ENCODE measurements at places on chromosomes 5 and 9. TPM values are rescaled to one million over a fixed set of nuclear protein-coding genes. Genes with fewer than 3 reads are reported as not detected.

DNA sequence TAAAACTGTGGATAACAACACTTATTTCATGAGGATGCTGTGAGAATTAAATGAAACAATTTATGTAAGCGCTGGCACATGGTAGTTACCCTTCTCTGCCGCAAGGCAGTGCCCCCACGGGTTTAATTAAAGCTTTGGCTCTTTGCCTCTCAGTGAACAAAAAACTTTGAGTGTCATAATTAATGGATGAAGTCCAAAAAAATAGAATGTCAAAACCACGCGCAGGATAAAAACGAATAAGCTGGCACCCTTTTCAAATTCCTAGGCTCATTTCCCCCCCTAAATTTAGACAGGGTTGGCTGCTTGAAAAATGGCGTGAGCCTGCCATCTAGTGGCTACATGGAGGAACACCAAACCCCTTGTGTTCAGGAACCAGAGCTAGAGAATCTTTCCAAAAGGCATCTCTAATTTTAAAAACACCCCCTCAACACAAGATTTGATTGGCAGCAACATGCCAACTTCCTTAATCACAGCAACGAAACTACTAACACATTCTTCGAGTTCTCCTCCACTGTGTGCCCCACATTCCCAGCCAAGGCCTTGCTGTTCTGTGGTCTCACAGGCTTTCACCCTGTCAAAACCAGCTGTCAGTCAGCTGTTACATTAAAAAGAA is 29.0 kb upstream of the CCNG1 start:
- H3K4me1 ChIP-seq = peaks cover 6% of the 10 kb centered on the region
- H3K36me3 ChIP-seq = no peaks in the 10 kb centered on the region
- H3K27me3 ChIP-seq = peaks cover 12% of the 10 kb centered on the region
- no peak overlapping the region for H3K4me3 ChIP-seq
- peak; percentile 7 for DNase-seq
- H3K27ac ChIP-seq = no peak overlapping the region

DNA sequence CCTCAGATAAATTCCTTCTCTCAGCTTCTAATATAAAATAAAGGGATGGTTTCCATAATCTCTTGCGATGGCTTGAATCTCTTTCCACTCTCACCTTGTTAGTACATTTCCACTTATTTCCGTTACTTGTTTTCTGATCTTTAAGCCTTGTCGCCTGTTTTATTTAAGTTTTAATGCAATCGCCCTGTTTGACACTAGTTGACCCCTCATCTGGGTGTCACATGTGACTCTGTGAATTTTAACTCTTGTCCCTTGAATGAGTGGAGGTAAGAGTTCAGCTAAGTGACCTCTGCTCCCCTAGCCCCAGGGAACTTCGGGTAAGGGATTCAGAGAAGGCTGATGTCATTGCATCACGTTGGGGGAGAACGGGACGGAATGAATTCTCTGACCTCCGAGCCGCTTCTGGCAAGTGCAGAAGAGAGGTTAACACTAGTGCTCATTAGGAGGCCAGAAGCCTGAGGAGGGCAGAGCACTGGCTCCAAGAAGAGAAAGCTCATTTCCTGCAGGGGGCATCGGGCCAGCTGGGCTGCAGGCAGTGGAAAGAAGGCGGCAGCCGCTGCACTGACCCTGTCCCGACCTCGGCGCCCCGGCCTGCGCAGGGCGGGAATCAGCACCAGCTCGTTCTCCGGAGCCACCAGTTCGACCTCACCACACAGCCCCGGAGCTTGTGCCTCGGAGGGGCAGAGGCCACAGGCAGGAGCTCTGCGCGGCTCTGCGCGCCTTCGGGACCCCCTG is 569 bp downstream of the HINT2 start:
- peaks cover 31% of the 10 kb centered on the region for H3K4me1 ChIP-seq
- H3K4me3 ChIP-seq = peak overlapping the region; percentile 91
- DNase-seq = peak; percentile 25
- peaks cover 6% of the 10 kb centered on the region for H3K27me3 ChIP-seq
- peak overlapping the region; percentile 93 for H3K27ac ChIP-seq

- H3K4me1 ChIP-seq = peaks cover 5% of the 10 kb centered on the region
- peaks cover 11% of the 10 kb centered on the region for H3K27me3 ChIP-seq
- peaks cover 3% of the 10 kb centered on the region for H3K36me3 ChIP-seq
- no peak overlapping the region for H3K27ac ChIP-seq
These were observed 88.2 kb downstream of the PALM2AKAP2 start for GRCh38 chr9:109868207-109868606.

PALM2AKAP2 gene
- total RNA-seq = 2.2 TPM

NR6A1 gene
- total RNA-seq = 1.7 TPM

- H3K27me3 ChIP-seq = no peaks in the 10 kb centered on the region
- no peaks in the 10 kb centered on the region for H3K36me3 ChIP-seq
- H3K4me1 ChIP-seq = no peaks in the 10 kb centered on the region
- H3K4me3 ChIP-seq = no peak overlapping the region
- no peak for DNase-seq
These were observed 76.1 kb upstream of the CXCL14 start for GRCh38 chr5:135654761-135655467.

DNA sequence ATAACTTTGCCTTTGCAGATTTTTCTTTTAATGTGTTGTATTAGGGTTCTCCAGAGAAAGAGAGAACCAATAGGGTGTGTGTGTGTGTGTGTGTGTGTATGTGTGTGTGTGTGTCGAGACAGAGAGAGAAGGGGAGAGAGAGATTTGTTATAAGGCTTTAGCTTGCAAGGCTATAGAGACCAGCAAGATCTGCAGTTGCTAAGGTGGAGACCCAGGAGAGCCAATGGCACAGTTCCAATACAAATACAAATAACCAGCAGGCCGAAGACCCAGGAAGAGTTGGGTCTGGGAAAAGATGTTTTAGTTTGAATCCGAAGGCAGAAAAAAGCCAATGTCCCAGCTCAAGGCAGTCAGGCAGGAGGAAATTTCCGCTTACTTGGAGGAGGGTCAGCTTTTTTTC is 23.0 kb downstream of the TMOD1 start:
- DNase-seq = no peak
- peaks cover 14% of the 10 kb centered on the region for H3K27me3 ChIP-seq
- no peaks in the 10 kb centered on the region for H3K36me3 ChIP-seq
- H3K27ac ChIP-seq = no peak overlapping the region
- H3K4me3 ChIP-seq = no peak overlapping the region

- no peaks in the 10 kb centered on the region for H3K36me3 ChIP-seq
- no peak for DNase-seq
- H3K4me3 ChIP-seq = no peak overlapping the region
- no peaks in the 10 kb centered on the region for H3K27me3 ChIP-seq
These were observed 1428.9 kb upstream of the WWC1 start for GRCh38 chr5:166862581-166862980.

RFX3 gene
- 11.3 TPM for total RNA-seq

DNA sequence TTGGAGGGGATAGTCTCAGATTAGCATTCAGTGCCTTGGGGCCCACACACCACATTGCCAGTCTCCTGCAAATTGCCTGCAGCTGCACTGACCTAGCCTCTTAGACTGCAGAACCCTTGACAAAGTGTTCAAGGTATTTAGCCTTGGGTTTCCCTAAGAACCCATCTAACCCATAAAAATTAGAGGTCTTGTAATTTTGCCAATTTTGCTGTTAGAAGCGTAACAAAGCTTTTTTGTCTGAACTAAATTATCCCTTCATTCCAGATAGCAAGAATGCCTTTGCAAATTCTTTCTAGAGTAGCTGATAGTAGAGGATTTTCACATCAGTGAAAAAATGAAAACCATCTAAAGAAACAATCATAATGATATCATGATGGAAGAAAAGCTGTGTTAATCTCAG is 74.0 kb upstream of the CCNG1 start:
- H3K27me3 ChIP-seq = peaks cover 5% of the 10 kb centered on the region
- H3K4me3 ChIP-seq = no peak overlapping the region
- no peaks in the 10 kb centered on the region for H3K4me1 ChIP-seq

CD72 gene
- 8.3 TPM for total RNA-seq

DNA sequence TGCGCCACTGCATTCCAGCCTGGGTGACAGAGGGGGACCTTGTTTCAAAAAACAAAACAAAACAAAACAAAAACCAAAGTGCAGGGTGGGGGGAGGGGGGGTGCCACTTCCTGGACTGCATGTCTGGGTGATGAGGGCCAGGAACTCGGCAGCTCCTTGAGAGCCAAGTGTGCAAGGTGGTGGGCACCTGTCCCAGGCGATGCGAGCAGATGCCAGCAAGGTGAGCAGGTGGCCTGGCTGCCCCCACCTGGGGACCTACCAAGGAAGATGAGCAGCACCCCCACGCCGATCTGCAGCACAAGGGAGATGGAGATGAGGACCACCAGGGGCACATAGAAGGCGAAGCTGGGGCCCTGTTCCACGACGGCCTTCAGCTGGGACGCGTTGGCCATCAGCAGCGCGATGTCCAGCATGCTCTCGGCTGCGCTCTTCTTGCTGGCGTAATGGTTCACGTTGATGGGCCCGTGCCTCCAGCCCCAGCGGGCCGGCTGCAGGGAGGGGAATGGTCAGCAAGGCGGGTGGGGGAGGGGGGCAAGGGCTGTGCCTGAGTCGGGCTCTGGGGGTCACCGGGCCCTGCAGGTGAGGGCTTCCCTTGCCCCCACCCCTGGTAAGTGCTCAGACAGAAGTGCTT is 7.8 kb downstream of the NINJ1 start:
- peaks cover 41% of the 10 kb centered on the region for H3K4me1 ChIP-seq
- peak overlapping the region; percentile 30 for H3K4me3 ChIP-seq
- DNase-seq = no peak
- peak overlapping the region; percentile 70 for H3K27ac ChIP-seq
- H3K36me3 ChIP-seq = peaks cover 33% of the 10 kb centered on the region
- no peaks in the 10 kb centered on the region for H3K27me3 ChIP-seq

DNA sequence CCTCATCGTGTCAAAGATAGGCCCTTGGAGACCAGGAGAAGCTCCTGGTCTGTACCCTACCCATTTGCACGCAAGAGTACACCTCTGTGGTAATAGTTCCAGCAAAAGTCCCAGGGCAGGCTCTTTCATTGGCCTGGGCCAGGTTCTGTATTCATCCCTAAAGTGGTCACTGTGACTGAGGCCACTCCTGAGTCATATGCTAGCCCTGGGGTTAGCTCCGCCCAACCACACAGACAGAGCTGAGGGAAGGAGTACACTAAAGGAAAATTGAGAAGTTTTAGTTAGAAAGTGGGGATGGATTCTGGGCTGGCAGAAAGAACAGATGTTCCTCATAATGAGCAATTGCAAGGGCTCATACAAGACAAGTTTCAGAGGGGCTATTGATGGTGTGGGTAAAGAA is 206.7 kb downstream of the ARHGAP26 start:
- peaks cover 15% of the 10 kb centered on the region for H3K36me3 ChIP-seq
- peaks cover 93% of the 10 kb centered on the region for H3K4me1 ChIP-seq
- H3K4me3 ChIP-seq = peak overlapping the region; percentile 22

DNA sequence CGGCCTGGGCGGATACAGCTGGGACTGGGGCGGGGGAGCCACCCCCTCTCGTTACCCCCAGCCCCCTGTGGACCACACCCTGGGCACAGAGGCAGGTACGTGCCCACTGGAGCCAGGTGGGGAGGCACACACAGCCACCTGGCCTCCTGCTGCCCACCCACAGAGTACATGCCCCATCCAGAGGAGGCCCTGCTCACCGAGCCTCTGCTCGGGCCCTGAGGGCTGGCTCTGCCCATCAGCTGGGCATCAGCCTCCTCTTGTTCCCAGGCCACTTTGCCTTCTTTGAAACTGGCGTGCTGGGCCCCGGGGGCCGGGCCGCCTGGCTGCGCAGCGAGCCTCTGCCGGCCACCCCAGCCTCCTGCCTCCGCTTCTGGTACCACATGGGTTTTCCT is 6.3 kb downstream of the MAMDC4 start:
- H3K27me3 ChIP-seq = no peaks in the 10 kb centered on the region
- no peak overlapping the region for H3K27ac ChIP-seq
- no peak overlapping the region for H3K4me3 ChIP-seq
- peaks cover 11% of the 10 kb centered on the region for H3K36me3 ChIP-seq

GRCh38 chr5:32586276-32586599 is 881 bp downstream of the SUB1 start:
- H3K36me3 ChIP-seq = peaks cover 21% of the 10 kb centered on the region
- peak overlapping the region; percentile 94 for H3K4me3 ChIP-seq
- H3K27me3 ChIP-seq = no peaks in the 10 kb centered on the region

- H3K27ac ChIP-seq = peak overlapping the region; percentile 31
- H3K36me3 ChIP-seq = peaks cover 38% of the 10 kb centered on the region
- peaks cover 39% of the 10 kb centered on the region for H3K4me1 ChIP-seq
- no peaks in the 10 kb centered on the region for H3K27me3 ChIP-seq
- DNase-seq = no peak
- H3K4me3 ChIP-seq = no peak overlapping the region
These were observed 4.6 kb upstream of the PHYHD1 start for GRCh38 chr9:128916204-128916603.

DNA sequence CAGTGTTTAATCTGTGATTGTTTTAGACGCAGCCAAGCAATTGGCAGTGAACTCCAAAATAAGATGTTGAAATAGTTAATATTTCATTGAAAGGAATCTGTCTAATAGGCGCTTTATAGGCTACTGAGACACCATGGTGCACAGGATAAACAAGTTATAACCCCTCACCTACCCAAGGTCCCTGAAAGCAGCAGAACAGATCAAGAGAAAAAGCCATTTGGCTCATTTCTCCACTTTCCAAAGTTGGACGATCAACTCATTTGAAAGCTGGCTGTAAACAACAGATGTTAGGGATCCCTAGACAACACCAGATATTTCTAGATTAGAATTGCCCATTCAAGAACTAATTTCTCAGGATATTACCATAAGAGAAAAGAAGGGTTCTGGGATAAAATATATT is 4.9 kb downstream of the PUM3 start:
- peaks cover 31% of the 10 kb centered on the region for H3K36me3 ChIP-seq
- no peak overlapping the region for H3K27ac ChIP-seq
- DNase-seq = no peak
- H3K4me3 ChIP-seq = no peak overlapping the region
- peaks cover 30% of the 10 kb centered on the region for H3K4me1 ChIP-seq

GRCh38 chr9:116020146-116020545 is 133.4 kb upstream of the PAPPA start:
- no peaks in the 10 kb centered on the region for H3K36me3 ChIP-seq
- H3K4me3 ChIP-seq = no peak overlapping the region
- H3K27ac ChIP-seq = no peak overlapping the region
- no peak for DNase-seq

BNC2 gene
- total RNA-seq = not detected

GRCh38 chr9:18692268-18692667 is 218.3 kb downstream of the ADAMTSL1 start:
- no peak for DNase-seq
- no peaks in the 10 kb centered on the region for H3K36me3 ChIP-seq
- no peak overlapping the region for H3K4me3 ChIP-seq

Measured in activated T-helper 1 cell treated with anti-CD3 and anti-CD28 coated beads, Interleukin-12 subunit alpha, Interleukin-12 subunit beta, Interleukin-2, Interleukin-4 antibody, amounts not matched to agents 30 ng/mL and 10 ng/mL and 1 ng/mL, durations not matched to agents 14 hours and 24 hours and 36 hours (primary cell).